HCEC 1CT (cell line): ENCODE measurements at places on chromosomes 12 and 14.

DNA sequence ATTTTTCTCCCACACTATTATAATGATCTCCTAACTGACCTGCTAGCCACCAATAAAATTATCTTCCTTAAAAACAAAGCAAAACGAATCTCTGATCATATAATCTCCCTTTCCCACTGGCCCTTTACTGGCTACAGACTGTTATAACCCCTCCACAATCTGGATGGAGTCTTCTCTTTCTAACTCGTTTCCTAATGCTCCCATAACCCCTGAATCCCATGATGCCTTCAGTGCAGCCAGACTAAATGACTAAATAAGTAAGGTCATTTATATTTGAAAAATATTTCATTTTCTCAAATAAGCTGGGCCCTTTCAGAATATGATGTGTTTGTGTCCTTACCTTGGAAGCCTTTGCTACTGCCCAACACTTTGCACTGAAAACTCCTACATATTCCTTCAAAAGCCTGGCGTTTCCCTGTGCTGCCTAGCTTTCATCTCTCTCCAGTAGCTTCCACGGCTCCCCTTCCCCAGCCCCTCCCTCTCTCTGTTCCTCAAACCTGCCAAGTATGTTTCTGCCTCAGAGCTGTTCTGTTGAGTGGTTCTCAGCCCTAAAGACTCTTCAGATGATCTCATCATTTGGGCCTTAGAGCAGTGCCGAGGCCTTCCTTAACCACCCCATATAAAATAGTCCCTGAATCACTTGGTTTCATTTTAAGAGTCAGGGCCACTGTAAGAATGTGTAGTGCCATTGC lies 91.7 kb downstream of the MYRFL start:
- DNase-seq, result no peak

GRCh38 chr14:77124345-77125280 lies 17.0 kb downstream of the ZDHHC22 start:
- DNase-seq, result no peak

GRCh38 chr14:95319312-95320077 lies at the start of gene CLMN:
CLMN (minus strand) TSS chr14:95319908; CDS start chr14:95319792, 116 bp downstream.
- no peak for DNase-seq

DNA sequence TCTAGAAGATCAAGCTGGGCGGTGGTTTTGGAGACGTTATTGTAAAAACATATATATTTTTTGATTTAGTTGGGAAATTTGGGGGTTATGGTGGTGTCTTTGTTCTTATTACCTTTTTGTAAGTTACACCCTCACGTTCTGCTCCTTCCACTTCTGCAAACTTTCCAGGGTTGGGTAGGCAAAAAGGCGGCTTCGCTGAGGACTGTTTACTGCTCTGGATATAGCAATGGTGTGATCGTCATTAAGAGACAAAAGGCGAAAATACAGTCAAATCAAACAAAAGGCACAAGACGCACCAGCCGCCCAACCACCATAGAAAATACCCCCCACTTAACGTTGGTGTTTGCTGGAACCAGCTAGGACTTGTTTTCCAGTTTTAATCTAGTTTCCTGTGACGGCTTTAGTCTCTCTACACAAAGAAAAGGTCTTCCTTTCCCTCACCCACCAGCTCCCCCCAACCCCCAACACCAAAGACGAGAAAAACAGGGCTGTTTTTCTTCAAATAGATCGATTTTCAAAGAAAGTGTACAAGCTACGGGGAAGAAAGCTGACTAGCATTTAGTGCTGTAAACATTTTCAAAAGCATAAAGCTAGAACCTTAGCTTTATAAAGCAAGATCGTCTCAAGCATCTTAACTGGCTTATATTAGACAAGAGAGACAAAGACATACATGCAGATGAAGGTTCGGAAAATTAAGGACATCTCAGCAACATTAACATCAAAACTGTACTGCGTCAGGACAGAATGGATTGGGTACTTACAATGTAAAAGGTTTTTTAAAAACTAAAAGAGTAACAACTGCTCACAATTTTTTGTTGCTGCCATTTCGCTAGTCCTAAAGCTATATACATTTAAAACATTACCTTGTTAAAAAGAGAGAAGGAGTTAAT lies 2.0 kb upstream of the SETD1B start:
- peak; percentile 30 for DNase-seq

DNA sequence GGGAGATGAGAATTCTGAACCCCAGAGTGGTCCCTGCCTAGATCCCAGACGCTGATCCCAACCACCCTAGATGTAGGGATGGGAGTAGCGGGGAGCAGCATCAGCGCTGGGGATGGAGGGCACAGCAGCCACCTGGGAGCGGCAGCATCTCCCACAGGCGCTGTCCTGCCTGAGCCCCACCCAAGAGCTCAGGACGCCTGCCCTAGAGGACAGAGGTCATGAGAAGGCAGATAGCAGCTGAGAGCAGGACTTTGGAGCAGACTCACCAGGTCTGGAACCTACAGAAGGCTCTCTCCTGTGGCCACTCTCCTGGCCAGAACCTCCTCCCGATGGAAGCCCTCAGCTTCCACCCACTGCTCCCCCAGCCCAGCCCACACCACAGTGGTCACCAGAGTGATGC lies 7.2 kb downstream of the CCDC85C start:
- no peak for DNase-seq

GRCh38 chr14:39467889-39468524 lies 35.8 kb upstream of the FBXO33 start:
- DNase-seq, result peak; percentile 20

- DNase-seq, result peak; percentile 80
Measured at GRCh38 chr14:52327374-52328226, 13.5 kb downstream of the PTGER2 start.

DNA sequence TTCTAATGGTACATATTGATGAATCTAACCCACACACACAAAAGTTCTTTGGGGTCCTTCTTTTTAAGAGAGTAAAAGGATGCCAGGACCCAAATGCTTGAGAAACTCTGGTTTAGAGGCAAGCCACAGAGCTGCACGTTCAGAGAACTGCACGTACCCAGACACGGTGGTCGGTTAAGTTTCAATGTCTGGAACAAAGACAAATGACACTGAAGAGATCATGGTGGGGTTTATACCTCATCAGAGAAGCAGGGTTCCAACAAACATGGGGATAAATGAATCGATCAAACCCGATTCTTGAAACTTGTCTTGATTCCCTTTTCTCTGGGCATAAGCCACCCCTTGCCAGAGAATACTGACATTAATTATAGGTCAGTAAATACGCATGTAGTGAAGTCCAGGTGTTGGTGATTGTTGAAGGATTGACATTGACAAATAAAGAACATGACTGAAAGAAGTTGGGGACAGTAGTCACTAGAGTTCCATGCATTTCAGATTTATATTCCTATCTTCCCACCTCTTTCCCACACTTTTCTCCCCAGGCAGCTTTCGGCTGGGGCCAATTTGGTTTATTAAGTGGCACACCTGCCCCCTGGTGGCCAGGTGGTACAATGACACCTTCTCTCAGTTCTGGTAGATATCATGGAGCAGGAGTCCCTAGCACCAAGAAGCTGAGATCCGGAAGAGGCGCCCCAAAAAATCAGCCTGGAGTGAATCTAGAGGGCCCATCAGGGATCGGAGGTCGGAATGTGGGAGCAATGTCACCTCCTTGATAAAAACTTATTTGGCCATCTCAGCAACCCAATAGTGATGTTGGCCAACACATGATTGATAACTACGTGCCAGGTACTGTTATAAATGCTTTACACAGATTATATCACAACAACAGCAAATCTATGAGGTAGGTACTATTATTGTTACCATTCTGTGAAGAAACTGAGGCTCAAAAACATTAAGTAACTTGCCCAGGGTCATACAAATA lies 17.8 kb upstream of the HDAC7 start:
- DNase-seq, result peak; percentile 50

DNA sequence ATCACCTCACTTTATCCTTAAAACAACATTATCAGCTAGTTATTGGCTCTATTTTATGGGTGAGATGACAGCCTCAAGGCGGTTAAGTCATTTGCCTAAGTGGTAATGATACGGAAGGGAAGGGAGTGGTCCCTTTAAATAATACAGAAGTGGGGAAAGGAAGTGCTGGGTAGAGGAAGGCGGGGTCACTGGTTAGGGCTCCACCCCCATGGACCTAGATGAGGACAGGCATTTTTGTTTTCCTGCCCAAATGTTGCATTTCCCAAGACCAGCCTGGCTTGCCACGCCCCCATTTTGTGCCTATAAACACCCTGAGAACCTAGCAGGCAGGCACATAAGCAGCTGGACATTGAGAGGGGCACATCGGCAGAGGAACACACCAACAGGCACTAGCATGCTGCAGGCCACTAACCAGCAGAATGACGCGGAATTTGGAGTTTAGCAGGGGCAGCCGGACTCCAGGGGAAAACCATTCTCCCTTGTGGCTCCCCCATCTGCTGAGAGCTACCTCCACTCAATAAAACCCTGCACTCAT lies 100.9 kb downstream of the EPS8 start:
- DNase-seq, result no peak
